ENCODE measurements at places on chromosomes 3 and 15. TPM values are rescaled to one million over a fixed set of nuclear protein-coding genes. Genes with fewer than 3 reads are reported as not detected.

GRCh38 chr3:61360297-61360965, 109.2 kb upstream of the FHIT start:
- peaks cover 5% of the 10 kb centered on the region for H3K27me3 ChIP-seq
- H3K27ac ChIP-seq = no peak overlapping the region
- H3K4me3 ChIP-seq = no peak overlapping the region
- no peaks in the 10 kb centered on the region for H3K36me3 ChIP-seq

DNA sequence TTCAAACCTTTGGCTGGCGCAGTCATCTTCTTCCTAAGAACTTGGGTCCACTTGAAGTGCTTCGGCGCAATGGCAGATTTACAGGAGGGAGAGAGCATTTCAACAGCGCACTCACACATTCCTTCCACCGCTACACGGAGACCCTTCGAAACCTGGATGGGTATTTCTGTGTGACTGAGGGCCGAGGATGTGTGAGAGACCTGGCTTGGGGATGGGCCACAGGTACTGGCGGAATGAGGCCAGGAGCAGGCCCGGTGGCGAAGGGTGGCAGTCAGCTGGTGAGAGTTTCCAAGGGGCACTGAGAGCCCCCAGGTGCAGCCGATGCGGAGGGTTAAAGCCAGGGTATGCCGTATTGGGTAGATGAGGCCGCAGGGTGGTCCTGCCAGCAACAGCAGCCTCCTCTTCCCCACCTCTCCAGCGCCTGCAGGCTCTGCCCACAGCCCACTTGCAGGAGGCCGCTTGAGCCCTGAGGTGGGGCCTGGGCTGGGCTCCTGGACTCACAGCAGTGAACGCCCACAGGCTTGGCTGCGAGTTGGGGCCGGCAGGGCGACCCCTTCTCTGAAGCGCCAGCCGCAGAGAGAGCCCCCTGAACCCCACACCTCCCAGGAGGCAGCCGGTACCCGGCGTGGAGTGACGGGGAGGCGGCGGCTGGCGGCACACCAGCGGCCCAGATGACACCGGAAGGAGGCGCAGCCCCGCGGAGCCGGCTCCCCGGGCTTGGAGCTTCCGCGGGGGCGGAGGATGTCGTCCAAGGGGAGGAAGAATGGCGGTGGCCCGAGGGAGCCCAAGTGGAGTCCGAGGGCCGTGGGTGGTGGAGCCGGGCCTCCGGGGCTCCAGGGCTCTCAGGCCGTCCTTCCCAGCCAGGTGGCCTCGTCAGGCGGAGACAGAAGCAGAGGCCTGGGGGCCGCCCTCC, 166.5 kb downstream of the NSMCE3 start:
- H3K27me3 ChIP-seq = no peaks in the 10 kb centered on the region
- no peaks in the 10 kb centered on the region for H3K4me1 ChIP-seq
- H3K4me3 ChIP-seq = no peak overlapping the region

DNA sequence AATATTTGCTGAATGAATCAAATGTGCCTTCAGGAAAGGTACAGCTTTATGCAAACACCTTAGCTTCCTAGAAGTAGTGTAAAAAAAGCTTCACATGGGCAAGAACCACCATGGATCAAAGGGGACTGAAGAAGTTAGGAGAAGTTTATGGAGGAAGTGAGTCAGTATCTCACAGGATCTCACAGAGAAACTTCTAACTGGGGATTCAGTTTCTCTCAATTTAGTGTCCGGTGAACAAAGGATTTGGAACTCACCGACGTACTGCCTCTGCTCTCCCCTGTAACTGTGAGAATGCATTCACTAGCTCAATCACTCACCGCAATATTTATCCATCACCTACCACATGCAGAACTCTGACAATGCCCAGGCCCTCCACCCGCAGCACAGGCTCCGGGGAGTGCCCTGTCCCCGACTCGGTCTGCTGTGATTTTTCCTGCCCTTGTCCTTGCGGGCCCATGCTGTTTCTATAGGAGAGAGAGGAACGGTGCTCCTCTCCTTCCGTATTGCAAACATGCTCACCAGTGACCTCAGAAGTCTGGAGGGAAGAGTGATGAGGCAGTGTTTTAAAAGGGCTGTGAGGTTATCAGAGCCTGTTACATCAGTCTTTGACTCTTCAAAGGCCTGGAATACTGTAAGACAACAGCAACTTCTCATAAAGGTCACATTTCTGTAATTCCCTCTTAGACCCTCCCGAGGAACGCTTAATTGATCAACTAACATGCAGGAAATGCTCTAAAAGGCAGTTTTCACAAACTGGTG, 222.5 kb upstream of the ICE2 start:
- no peak overlapping the region for H3K4me3 ChIP-seq
- peaks cover 32% of the 10 kb centered on the region for H3K4me1 ChIP-seq

DNA sequence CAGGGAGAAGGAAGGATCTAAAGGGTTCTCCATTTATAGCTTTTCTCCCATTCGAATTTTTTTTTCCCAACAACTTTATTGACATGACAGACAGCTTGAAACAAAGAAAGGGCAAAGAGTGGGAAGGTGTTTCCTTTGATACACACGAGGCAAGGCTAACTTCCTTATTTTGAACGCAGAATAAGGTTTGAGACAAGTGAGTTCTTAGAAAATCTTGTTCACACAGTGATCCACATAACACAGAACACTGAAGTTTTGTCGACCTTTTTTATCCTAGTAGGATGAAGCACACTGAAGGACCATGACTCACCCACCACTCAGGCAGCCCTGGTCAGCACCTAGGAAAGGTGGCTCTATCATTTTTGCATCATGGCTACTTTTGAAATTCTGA, 425.8 kb upstream of the MDFIC2 start:
- no peaks in the 10 kb centered on the region for H3K36me3 ChIP-seq
- no peaks in the 10 kb centered on the region for H3K4me1 ChIP-seq
- H3K4me3 ChIP-seq = no peak overlapping the region
- no peak for DNase-seq

- DNase-seq = no peak
- H3K36me3 ChIP-seq = no peaks in the 10 kb centered on the region
- H3K4me3 ChIP-seq = no peak overlapping the region
- H3K27ac ChIP-seq = no peak overlapping the region
Observed at GRCh38 chr3:115098354-115099073, 48.6 kb downstream of the ZBTB20 start.

The GRAMD1C gene
- total RNA-seq = not detected

The IGSF10 gene
- total RNA-seq = not detected

Data from activated CD4-positive, alpha-beta T cell treated with anti-CD3 and anti-CD28 coated beads, Interleukin-2, amount 10 ng/mL, durations not matched to agents 24 days and 14 days (primary cell).